ENCODE measurements at places on chromosomes 13 and 19.

GRCh38 chr19:1131718-1132551 lies 28.1 kb downstream of the GPX4 start:
- DNase-seq: peak; percentile 86

- DNase-seq: peak; percentile 16
Measured at GRCh38 chr13:26721251-26722121, 39.1 kb downstream of the GPR12 start.

- no peak for DNase-seq
Measured at GRCh38 chr19:10615429-10616023, 9.8 kb upstream of the SLC44A2 start.

GRCh38 chr13:60273971-60274527 lies 110.3 kb upstream of the DIAPH3 start:
- DNase-seq: no peak

- DNase-seq: no peak
Measured at GRCh38 chr13:66323745-66324347, 906.3 kb downstream of the PCDH9 start.

DNA sequence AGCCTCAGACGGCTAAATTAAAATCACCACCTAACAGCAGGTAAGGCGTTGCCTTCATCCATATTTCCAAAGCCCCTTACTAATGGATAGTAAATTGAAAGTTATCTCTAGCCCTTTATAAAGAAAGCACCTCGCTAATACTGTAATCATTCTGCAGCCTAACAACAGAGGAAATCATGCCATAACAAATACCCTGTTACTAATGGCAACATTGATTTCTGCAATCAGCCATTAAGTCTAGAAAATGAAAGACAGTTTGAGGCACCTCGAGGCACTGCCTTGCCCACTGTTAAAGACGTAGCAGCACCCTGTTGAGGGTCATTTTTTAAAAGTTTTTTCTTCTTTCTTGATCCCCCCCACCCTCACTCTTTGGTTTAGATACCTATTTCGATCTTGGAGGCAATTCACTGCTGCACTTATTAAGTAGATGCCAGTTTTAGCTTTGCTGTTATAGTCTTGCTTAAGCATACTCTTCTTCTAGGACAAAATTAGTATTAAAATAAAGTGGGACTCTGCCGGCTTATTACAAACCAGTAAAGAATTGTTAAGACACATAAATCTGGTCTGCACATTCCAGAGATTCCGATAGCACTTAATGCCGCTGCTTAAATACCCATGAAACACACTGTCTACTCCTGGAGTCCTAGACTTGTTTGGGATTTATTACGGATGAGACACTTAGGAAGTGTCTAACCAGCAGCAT lies 74.8 kb downstream of the ZNF536 start:
- DNase-seq: no peak

DNA sequence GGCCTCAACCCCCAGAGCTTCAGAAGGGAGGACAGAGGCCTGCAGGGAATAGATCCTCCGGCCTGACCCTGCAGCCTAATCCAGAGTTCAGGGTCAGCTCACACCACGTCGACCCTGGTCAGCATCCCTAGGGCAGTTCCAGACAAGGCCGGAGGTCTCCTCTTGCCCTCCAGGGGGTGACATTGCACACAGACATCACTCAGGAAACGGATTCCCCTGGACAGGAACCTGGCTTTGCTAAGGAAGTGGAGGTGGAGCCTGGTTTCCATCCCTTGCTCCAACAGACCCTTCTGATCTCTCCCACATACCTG lies 969 bp upstream of the CEACAM5 start:
- no peak for DNase-seq

DNA sequence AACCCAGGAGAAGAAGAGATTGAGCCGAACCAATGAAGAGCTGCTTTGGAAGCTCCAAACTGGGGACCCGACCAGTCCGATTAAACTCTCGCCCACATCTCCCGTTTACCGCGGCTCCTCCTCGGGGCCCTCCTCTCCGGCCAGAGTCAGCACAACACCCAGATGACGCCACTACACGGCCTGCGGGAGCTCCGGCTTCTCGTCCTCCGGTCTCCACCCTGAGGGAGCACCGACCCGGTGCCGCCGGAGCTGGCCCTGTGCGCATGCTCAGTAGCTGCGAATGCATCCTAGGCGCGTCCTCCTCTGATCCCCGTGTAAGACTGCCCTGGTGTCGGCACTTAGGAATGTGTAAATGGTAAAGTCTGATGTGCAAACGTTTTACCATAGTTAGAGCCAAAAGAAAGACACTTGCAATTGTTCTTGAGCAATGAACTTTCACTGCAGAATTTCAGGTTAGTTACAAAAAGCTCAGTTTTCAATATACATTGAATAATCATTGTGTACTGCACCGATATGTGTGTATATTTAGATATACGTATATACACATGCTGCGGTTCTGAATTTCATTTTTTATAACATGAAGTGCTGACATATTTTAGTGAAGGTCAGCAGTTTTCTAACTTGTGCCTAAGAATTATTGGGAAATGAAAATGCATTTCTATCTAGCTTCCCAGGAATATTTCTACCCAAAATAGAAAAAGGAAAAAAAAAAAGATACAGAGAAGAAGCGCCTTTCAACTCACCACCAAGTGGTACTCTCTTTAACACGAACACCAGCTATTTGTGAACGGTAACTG lies 92.2 kb downstream of the SLC7A1 start:
- no peak for DNase-seq

All from stimulated activated CD4-positive, alpha-beta T cell treated with anti-CD3 and anti-CD28 coated beads, Interleukin-12 subunit alpha, Interleukin-12 subunit beta, amount 100 ng/mL, for 4 hours (primary cell).